ENCODE measurements at places on chromosomes 3 and 15.
A peak's percentile ranks its signal among the peaks of the same experiment; 100 is the strongest.

- no peak for DNase-seq
Observed at GRCh38 chr3:106217745-106218144, 348.9 kb upstream of the CBLB start.

DNA sequence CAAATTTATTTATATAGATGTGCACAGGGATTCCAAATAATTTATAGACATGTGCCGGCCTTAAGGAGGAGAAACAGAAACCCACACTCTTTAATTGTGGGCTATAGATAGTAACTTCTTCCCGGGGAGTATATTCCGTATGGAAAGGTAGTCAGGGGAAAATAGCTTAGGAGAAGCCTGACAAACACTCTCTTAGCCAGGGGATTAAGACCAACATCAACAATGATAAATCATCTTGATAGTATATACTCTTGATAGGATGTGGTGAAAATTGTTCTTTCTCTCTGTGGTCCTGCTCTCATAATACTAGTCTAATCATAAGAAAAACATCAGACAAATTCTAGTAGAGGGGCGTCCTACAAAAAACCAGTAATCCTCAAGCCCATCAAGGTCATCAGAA is 8.2 kb upstream of the BCL6 start:
- no peak for DNase-seq

- DNase-seq: no peak
Observed at GRCh38 chr3:132720228-132720627, 2.0 kb downstream of the NPHP3 start.

DNA sequence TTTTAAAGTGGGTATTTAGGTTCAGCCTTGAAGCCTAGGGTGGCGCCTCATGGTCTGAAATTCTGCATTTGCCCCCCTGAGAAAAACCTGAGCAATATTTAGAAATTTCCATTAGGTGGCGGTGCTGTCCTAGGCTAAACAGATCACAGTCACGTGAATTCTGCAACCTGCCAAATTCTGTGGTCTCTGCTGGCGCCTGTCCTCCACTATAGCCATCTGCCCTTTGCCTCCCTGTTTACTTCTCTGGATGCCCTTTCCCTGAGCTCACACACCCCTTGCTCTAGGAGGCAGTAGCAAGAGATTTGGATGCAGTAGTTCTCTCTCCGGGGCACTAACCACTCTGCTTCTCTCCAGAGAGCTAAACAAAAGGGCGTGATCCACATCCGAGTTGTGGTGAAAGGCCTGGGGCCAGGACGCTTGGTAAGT is 9.1 kb downstream of the MRPS11 start:
- no peak for DNase-seq

DNA sequence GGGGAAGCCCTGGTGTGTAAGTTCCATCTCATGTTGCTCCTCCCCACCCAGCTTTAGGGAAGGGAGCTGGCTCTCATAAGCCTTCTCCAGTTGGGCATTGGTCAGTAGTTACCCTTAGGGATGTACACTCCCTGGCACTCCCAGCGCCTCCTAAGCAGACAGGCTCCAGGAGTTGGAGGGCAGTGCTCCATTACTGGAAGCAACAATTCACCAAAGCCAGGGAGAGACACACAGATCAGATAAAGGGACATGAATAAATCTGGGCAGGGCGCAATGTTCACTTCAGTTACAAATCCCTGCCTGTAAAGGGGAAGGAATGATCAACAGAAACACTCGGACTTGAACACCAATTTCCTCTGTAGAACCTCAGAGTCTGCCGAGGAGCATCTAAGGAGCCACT is 169.1 kb upstream of the CTNNB1 start:
- no peak for DNase-seq

GRCh38 chr15:69013726-69014406 is 629 bp upstream of the NOX5 start:
- DNase-seq: no peak

GRCh38 chr3:151459358-151459757 is 1.5 kb downstream of the IGSF10 start:
- DNase-seq: no peak

DNA sequence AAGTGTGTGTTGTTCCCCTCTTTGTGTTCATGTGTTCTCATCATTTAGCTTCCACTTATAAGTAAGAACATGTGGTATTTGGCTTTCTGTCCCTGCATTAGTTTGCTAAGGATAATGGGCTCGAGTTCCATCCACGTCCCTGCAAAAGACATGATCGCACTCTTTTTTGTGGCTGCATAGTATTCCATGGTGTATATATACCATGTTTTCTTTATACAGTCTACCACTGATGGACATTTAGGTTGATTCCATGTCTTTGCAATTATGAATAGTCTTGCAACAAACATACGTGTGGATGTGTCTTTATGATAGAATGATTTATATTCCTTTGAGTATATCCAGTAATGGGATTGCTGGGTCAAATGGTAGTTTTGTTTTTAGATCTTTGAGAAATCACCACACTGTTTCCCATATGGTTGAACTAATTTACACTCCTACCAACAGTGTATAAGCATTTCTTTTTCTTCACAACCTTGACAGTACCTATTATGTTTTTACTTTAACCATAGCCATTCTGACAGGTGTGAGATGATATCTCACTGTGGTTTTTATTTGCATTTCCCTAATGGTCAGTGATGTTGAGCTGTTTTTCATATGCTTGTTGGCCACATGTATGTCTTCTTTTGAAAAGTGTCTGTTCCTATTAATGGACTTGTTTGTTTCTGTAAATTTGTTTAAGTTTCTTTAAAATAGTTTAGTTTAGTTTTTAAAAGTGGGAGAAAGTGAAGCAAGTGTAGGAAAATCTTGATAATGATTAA is 21.9 kb upstream of the SLC30A4 start:
- no peak for DNase-seq

GRCh38 chr3:100743535-100743934 is 34.2 kb downstream of the TFG start:
- DNase-seq: no peak

- DNase-seq: peak; percentile 56
Observed at GRCh38 chr15:70466895-70467529, 296.3 kb downstream of the UACA start.

DNA sequence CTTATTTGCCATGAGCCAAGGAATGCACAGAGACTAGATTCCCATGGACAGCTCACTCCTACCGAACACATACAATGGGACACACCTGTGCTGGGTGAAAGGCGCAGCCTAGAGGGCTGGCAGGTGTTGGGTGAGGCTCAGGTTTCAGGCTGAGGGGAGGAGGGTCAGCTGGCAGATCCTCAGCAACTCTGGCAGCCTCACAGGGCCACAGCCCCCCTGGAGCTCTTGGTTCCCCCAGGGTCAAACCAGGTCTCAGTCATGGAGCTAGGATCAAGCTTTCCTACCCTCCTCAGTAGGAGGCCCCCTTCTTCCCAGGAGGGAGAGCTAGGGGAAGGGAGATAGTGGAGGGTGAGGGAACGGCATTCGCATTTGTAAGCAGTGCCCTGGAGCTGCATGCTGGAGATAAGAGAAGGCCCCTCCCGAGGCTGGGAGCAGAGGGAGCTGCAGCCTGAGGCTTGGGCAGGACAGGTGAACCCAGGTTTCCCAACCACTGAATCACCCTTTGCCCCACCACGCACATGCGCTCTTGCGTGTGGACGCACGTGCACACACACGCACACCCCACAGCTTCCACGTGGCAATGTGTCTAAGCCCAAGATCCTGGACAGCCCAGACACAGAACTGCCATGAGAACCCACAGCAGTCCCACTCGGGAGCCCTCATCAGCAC is 26.3 kb upstream of the TFRC start:
- no peak for DNase-seq

DNA sequence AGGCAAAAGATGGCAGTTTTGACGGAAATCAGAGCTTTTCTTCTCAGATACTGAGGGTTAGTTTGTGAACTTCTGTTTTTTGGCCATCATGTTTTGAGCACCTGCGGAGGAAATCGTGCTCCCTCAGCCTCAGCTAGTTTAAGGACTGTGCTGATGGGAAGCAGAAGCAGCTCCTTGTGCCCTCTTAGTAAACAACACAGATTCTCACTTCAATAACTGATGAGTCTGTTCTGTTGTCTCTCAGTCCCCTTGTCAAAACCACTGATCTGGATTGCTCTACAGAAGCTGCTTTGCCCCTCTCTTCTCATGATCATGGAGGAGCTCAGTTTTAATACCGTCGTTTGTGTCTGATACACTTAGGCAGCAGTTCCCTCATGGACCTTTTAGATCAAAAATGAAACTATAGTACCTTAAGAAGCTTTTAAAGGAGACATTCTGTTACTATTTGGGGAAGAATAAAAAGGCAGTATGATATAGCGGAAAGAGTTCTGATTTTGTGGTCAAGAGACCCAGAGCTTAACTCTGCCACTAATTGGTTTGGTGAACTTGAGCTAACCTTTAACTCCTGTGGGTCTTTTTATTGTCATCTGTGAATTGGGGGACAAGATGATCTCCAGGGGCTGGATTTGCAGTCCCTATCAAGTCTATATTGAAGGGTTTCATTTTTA is 152.6 kb downstream of the BBX start:
- DNase-seq: no peak

GRCh38 chr15:40302288-40302886 is 5.3 kb downstream of the PLCB2 start:
- DNase-seq: peak; percentile 26

DNA sequence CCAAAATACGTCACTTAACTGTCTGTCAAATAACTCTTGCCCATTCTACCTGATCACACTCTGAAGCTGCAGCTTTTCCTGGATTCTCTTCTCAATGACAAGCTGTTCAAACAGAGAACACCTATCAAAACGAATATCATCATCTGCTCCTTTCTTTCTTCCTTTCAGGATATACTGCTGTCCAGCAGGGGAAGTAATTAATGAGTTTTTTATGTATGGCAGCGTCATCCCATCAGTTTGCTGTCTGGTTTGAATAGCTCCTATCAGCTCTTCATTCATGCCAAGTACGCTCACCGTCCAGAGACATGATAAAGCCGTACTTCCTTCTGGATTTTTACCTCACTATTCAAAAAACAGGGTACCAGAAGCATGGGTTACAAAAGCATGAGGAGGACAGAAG is at the start of gene CHRM5:
Gene CHRM5 (plus strand): TSS at position 274 of the 400 bp plus-strand sequence. CDS start 94,221 bp downstream, outside the sequence.
- no peak for DNase-seq

- DNase-seq: no peak
Observed at GRCh38 chr3:68666429-68667136, 265.8 kb downstream of the TAFA4 start.

- no peak for DNase-seq
Observed at GRCh38 chr3:158355623-158356588, 215.1 kb upstream of the MLF1 start.

DNA sequence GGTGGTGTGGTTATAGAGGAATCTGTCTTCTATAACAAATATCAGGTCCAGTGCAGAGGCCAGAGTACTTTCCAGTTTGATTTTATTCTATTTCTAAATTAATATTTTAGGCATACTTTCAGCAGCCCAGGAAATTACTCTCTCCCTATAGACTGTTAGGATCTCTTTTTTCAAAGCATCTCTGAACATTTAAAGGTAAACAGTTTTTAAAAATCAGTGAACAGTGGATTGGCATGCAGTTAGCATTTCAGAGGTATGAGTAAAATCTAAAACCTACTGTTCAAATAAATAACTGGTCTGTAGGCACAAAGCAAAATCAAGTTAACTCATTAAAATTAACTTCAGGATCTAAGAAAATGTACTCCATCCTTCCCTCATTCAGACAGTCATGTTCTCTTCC is 3.0 kb downstream of the ZBED2 start:
- DNase-seq: no peak

DNA sequence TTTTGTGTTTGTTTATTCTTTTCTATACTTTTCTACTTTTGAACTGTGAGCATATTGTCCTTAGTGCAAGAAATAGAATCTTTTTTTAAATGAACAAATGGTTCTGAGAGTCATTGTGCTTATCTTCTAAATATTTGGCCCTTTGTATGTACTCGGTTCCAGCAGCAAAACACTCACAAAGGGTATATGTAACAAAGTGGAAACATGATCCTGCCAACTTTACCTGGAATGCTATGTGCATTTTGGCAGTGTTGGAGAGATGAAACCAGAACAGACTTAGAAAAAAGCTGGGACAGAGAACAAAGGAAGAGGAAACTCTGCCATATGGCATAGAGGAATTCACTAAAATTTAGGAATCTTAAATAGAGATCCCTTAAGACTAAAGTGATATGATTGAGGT is 150.1 kb downstream of the FGF12 start:
- no peak for DNase-seq

- no peak for DNase-seq
Observed at GRCh38 chr3:69082361-69082760, 2.2 kb upstream of the UBA3 start.

DNA sequence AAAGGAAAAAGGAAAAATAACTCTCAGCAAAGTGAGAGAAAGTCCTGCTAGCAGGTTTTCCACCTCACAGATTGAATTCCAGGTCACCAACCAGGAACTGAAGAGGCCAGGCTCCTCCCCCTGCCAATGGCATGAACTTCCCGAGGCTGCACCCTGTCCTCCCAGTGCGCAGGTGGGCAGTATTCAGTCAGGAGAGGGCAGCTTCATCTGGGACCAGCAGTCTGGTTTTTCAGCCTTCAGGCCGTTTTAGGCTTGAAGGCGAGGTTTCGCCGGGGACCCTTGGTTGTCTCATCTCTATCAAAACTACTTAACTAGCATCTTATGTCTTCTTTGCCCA is 41.2 kb downstream of the TRAT1 start:
- no peak for DNase-seq

- DNase-seq: no peak
Observed at GRCh38 chr15:72971766-72972165, 80.5 kb upstream of the NEO1 start.

- no peak for DNase-seq
Observed at GRCh38 chr3:70571696-70572095, 259.3 kb upstream of the MDFIC2 start.

- no peak for DNase-seq
Observed at GRCh38 chr15:51191072-51191670, 96.5 kb upstream of the TNFAIP8L3 start.

DNA sequence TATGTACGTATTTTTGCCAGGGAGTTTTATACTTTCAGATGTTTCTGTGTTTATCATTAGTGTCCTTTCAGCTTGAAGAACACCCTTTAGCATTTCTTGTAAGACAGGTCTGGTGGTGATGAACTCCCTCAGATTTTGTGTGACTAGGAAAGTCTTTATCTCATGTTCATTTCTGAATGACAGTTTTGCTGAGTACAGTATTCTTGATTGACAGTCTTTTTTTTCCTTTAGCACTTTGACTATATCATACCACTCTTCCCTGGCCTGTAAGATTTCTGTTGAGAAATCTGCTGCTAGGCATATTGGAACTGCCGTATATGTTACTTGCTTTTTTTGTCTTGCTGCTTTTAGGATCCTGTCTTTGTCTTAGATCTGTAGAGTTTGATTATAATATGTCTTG is 5.8 kb downstream of the LNP1 start:
- DNase-seq: no peak

GRCh38 chr3:65182682-65183081 is 494.9 kb upstream of the ADAMTS9 start:
- no peak for DNase-seq

- DNase-seq: no peak
Observed at GRCh38 chr15:67186226-67186649, 68.2 kb downstream of the AAGAB start.

GRCh38 chr3:108342837-108343486 is 46.6 kb downstream of the HHLA2 start:
- DNase-seq: no peak

DNA sequence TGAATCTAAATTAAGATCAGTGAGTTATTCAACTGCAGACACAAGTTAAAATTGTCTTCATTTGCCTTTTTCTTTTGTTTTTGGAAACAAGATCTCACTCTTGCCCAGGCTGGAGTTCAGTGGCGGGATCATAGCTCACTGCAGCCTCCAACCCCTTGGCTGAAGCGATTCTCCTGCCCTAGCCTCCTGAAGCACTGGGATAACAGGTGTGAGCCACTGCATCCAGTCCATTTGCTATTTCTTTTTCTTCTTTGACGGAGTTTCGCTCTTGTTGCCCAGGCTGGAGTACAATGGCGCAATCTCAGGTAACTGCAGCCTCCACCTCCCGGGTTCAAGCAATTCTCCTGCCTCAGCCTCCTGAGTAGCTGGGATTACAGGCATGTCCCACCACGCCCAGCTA is 10.3 kb downstream of the RNF168 start:
- DNase-seq: no peak
